ENCODE measurements at places on chromosomes 11 and 22.

DNA sequence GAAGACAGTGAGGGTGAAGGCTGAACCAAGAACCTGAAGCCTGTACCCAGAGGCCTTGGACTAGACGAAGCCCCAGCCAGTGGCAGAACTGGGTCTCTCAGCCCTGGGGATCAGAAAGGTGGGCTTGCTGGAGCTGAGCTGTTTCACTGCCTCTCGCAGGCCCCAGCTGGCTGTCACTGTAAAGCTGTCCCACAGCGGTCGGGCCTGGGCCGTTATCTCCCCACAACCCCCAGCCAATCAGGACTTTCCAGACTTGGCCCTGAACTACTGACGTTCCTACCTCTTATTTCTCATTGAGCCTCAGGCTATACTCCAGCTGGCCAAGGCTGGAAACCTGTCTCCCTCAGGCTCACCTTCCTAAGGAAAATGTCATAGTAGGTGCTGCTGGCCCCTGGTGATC is 4.1 kb downstream of the PPP1CA start:
- no peak for DNase-seq

DNA sequence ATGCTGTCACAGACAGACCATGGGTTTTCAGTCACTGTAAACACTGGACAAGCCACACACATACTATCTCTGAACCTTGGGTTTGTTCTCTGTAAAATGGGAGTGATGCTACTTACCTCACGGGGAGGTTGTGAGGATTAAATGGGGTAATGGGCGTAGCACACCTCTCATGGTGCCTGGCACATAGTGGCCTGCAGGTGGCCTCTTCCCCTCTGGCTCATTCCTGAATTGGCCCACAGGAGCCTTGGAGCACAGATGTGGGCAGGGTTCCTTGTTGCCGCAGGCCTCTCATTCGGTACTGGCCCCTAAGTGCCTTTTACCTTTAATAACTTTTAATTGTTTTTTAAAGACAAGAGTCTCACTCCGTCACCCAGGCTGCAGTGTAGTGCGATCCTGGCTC is 11.7 kb downstream of the MICAL2 start:
- no peak for DNase-seq

- no peak for DNase-seq
Observed at GRCh38 chr11:62876712-62877111, 4.0 kb upstream of the SLC3A2 start.

DNA sequence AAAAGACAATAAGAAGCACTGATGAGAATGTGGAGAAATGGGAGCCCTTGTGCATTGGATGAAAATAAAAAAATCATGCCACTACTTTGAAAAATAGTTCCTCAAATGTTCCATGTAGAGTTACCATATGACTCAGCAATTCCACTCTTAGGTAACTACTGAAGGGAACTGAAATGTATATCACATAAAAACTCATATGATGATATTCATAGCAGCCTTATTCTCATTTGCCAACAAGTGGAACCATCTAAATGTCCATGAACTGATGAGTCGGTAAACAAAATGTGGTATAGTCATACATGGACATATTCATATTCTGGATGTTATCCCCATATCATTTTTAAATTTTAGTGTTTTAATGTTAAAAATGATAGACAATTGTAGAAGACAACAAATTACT is 3.5 kb downstream of the KRTAP5-9 start:
- DNase-seq, result no peak

GRCh38 chr11:1129611-1130160 is 28.1 kb upstream of the MUC5AC start:
- DNase-seq, result no peak

GRCh38 chr22:21710156-21710555 is 25.4 kb downstream of the YPEL1 start:
- no peak for DNase-seq

DNA sequence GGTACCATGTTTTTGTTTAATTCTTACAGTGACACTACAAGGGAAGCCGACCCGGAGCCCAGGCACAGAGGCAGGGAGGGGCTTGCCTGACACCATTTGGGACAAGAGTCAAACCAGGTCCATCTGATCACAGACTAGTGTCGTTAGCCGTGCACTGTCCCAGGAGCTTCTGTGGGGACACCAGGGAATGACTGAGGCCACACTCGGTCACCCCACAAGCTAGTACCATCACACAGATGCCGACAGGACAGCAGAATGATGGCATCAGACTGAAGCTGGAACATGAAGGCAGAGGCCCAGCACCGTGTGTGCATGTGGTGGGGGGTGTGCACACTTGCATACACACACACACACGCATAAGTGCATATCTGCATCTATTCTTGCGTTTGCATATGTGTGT is 61.5 kb upstream of the NECTIN1 start:
- DNase-seq, result no peak

DNA sequence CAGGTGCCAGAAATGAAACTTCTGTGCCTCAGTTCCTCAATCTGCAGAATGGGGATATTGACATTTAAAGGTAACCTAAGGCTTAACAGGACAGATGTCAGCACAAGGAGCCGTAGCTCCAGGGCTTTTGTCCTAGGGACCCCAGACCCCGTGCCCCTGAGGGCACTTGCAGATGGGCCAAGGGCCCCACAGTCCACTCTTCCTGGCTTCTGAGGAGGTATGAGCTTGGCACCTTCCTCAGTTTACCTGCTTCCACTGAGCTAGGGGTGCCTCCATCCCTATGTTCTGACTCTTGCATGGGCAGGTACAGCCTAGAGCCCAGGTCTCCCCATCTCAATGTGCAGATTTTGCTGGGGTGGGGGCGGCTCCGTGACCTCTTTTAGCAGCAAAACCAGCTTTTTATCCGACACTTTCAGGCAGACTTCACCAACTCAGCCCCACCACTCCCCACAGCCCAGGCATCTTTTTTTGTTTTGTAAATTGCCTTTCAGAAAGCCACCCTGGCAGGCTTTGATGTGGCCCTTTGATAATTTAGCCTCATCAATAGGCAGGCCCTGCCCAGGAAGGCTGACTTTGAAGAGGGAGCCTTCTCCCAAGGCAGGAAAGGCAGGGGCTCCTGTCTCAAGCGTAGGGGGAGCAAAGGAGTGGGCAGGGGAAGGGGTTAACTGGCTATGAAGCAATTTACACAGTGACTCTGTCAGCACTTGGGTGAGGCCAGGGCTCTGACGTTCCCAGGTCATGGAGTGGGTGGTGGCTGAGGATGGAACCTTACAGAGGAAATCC is 23.7 kb upstream of the FGF3 start:
- DNase-seq, result no peak

GRCh38 chr11:100624346-100624745 is 62.7 kb upstream of the ARHGAP42 start:
- DNase-seq, result no peak

GRCh38 chr11:115168229-115168671 is 336.0 kb downstream of the CADM1 start:
- no peak for DNase-seq

GRCh38 chr11:66325263-66325671 is 8.4 kb upstream of the CD248 start:
- DNase-seq, result no peak

GRCh38 chr11:65539744-65540289 is 14.9 kb downstream of the SCYL1 start:
- DNase-seq, result no peak

- DNase-seq, result no peak
Observed at GRCh38 chr22:43118953-43119458, 8.5 kb downstream of the BIK start.

GRCh38 chr22:49056301-49056700 is 771.4 kb downstream of the BRD1 start:
- DNase-seq, result no peak

DNA sequence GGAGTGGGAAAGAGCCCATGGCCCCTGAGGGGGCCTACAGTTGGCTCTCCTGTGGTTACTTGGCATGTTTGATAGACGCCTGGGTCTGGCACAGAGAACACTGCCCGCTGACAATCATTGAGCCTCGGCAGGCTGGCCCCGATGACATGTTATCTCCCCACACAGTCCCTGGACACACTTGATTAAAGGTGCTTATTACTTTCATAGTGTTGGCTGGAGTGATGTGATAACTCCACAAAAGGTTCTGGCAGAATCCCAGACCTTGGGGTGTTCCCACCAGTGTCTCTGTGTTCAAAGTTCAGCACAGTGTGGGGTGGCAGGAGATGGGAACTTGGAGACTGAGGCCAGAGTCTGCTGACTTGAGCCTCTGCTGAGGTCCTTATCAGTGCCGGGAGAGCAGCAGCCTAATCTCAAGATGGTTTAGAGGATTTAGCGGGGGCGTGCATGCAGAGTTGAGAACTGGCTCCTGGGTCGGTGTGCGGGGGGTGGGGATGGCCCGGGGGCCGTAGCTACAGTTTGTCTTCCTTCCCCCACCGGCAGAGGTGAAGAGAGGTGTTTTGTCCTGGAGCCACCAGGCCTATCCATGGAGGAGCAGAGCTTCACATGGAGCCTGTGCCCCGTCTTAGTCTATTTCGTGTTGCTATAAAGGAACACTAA is 22.5 kb downstream of the PARVB start:
- no peak for DNase-seq

DNA sequence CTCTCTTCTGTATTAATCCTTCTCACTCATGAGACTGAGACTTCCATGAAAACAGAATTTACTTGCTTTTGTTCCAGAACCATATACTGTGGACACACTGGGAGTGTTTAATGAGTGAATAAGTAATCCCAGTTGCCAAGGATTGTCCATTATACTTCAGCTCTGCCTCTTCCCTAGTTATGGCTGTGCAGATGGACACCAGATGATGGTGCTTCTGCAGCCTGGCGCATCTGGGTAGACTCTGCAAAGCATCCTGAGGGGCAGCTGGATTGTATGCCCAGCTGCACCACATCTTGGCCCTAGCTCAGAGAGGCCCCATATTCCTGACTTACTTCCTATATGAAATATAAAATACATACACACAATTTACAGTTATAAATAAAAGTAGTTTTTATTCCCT is 43.5 kb downstream of the DBX1 start:
- no peak for DNase-seq

- no peak for DNase-seq
Observed at GRCh38 chr22:22420580-22420979, 88.0 kb downstream of the ZNF280B start.

- DNase-seq, result no peak
Observed at GRCh38 chr11:113272281-113272680, 42.1 kb upstream of the TTC12 start.

DNA sequence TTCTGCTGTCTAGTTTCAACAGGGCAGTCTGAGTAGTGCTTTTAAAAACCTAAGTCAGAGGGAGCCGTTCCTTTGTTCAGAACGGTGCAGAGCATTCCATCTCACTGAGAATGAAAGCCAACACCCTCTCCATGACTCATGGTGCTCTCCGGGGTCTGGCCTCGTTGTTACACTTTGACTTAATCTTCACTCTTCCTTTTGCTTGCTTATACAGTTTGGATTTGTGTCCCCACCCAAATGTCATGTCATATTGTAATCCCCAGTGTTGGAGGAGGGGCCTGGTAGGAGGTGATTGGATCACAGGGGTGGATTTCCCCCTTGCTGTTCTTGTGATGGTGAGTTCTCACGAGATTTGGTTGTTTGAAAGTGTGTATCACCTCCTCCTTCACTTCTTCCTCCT is 292.2 kb downstream of the ST3GAL4 start:
- DNase-seq, result no peak

- no peak for DNase-seq
Observed at GRCh38 chr11:69957849-69958248, 120.3 kb upstream of the ANO1 start.

GRCh38 chr11:25485315-25485714 is 846.6 kb upstream of the ANO3 start:
- no peak for DNase-seq

- DNase-seq, result no peak
Observed at GRCh38 chr11:17298302-17298701, 21.8 kb downstream of the NUCB2 start.

- DNase-seq, result no peak
Observed at GRCh38 chr11:39541945-39542351, 1917.5 kb downstream of the LRRC4C start.

DNA sequence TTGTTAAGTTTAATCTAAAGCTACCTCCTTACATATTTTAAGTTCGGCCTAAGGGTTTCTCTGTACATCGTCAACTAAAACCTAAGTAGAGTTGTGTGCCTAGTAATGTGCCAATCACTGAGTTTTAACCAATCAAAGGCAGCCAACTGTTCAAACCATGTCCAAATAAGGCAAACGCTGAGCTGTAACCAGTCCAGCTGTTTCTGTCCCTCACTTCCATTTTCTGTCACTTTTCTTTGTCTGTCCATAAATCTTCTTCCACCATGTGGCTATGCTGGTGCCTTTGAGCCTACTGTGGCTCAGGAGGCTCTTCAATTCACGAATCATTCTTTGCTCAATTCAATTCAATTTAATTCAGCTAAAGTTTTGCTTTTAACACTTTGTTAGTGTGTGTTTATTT is 13.9 kb upstream of the ATXN10 start:
- DNase-seq, result no peak

DNA sequence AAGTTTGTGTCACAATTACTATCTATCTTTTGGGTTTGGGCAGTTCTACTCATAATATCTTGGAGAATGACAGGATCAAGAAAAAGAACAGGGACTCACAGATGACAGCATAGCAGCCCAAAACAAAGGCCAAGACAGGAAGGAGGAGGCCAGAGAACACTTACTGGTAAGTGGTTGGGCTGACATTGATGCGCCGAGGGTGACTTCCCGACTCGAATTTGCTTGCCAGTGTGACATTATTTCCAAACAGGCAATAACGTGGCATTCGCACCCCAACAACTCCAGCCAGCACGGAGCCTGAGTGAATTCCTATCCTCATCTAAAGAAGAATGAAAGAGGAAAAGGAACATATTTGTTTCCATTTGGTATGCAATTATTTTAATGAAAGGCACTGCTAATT is 309.9 kb downstream of the GUCY1A2 start:
- no peak for DNase-seq

GRCh38 chr11:6799402-6799801 is at the start of gene OR6A2:
Gene OR6A2 (minus strand): TSS chr11:6799689. CDS start chr11:6795708, 3,981 bp downstream.
- no peak for DNase-seq

DNA sequence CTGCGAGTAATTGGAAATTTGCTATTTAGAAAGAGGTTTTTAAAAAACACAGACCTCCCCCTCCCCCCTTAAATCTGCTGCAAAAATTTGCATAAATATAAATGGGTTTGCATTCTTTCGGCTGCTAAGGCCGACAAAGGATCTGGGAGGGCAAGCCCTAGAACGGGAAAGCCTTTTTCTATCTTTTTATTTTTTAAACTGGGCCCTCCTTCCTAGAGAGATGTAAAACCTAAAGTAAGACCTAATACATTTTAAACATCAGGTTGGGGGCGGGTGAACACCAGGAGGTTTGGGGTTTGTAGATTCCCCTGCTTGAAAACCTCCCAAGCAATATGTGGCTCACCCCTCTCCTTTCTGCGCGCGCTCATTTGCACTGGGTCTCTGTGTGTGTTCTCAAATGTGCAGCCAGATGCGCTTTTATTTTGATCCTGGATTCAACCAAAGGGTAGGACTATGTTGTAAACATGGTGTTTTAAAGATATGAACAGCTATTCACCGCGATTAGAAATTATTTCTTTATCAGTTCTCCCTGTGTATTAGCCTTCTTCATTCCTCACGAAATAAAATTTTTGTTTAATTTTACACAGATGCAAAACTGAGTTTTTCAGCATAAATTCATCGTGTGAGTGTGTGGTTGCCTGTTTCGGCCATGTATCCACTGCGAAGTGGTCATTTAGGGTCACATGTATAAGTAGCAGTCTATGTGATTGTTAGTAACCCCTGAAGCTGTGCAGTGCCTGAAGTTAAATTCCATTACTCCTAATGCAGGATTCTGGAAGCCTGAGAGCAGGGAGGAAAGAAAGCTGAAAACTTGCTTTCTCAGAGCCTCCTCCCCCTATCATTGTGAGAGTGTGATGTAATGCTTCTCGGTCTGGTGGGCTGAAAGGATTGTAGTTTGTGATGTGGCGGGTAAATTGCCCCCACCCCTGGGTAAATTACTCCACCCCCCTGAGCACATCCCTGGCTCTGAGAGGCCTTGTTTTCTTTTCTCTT is 988 bp downstream of the TNRC6B start:
- no peak for DNase-seq
